ENCODE measurements at places on chromosomes 11 and 22.

- no peak for DNase-seq
Measured at GRCh38 chr11:121581607-121582006, 128.8 kb upstream of the SORL1-AS1 start.

DNA sequence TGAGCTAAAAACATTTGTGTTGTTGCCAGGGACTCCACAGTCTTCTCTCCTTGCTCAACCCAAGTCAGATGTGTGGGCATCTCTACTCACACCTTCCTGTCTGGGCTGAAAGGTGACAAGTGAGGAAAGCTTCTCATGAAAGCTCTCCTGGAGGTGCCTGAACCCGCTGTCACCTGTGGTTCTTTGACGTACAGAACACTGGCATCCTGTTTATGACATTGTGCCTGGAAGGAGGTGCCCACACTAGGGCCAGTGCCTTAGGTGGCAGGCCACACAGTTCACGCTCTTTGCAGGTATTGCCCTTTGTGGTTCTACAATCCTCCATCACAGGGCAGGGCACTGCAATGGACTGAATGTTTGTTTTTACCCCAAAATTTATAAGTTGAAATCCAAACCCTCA is 108.5 kb downstream of the CD44 start:
- no peak for DNase-seq

DNA sequence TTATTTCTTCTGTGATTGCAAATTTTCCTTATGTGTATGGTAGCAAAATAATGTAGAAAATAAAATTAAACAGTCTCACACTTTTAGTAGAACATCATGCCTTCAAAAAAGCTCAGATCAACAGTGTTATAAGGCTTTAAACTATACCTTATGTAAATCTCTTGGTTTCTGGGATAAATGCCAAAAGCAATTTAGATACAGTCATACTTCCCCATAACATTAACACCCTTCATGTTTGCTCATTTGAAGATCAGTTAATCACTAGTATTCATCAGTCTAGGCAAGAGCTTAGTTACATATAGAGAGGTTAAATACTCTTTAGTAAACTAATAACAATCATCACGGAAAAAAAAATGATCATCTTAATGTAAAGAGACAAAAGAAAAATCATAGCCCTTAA is 421.8 kb upstream of the ANO3 start:
- DNase-seq = no peak

GRCh38 chr22:25827415-25827814 is 85.4 kb downstream of the MYO18B start:
- DNase-seq = no peak

GRCh38 chr11:115284773-115285172 is 219.4 kb downstream of the CADM1 start:
- no peak for DNase-seq

DNA sequence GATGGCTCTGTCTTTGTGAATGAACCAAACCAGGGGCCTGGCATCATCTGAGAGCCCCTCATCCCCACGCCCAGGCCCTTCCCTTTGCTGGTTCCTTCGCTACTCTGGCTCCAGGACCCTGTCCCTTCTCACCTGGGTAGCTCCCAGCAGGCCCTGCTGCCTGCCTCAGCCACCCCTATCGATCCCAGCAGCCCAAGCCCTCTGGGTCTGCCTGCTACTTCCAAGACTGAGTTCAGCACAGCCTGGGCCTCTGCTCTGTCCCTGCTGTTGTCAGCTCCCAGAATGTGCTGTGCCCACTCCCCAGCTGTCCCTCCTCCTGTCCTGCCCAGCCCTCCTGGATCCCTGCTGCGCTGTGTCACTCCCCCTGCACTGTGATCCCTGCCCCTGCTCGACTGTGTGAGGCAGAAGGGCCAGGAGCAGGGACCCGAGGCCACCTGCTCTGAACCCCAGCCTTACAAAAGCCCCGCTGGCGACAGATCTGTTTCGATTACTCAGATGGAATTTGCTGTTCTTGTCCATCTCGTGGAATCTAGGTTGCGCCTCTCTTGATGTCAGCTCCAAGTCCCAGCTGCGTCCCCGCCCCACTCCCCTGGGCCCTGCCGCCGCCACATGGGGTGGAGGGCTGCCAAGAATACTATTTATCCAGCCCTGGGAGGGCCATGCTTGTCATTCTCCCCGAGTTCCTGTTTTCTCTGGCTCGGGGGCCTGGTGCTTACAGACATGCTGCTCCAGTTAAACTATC is 13.0 kb downstream of the MRPL21 start:
- no peak for DNase-seq

DNA sequence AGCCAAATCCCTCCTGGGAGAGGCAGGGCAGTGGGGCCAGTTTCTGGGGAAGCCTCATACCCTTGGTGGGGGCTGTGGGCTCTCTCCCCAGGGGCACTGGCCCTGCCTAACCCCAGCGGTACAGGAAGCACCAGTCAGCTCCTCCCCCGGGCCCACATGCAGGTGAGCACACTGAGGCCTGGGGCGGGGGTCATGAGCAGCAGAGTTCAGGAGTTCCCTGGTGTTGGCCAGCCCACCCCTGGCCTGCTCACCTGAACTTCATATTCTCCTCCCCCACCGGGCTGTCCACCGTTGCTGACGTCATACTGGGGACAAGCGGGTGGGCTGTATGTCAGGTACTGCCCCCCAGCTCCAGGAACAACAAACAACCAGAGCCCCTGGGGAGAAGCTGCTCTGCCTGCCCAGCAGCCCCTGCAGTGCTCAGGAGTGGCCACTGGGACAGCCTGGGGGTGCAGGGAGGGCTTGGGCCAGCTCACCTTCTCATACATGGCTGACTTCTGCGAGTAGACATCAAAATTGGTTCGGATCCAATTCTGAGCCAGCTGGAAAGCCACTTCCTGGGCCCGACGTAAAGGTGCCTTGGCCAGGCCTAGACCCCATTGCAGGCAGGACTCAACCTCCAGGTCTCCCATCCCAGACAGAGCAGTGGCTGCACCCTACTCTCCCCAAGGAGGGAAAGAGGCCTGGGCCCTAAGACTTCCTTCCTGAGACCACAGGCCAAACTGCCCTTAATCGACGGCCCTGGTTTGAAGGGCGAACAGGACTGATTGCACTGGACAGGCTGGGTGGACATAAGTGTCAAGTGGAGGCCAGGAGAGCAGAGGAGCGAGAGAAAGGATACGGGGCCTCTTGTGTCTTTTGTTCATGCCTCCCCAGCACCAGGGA is 20.8 kb downstream of the TREH start:
- DNase-seq = no peak

DNA sequence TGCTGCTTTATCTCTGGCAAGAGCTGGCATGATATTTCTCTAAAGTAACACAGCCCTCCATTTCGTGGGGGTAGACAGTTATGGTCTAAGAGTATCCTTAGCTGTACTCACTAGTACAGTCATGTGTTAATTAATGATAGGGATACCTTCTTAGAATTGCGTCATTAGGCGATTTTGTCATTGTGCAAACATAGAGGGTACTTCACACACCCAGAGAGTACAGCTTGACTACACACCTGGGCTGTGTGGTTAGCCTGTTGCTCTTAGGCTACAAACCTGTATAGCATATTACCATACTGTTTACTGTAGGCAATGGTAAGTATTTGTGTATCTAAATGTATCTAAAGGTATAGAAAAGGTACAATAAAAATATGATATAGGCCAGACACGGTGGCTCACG is 17.0 kb downstream of the XRCC6 start:
- DNase-seq = no peak

- DNase-seq = no peak
Measured at GRCh38 chr11:19525714-19526113, 186.9 kb upstream of the NAV2 start.

DNA sequence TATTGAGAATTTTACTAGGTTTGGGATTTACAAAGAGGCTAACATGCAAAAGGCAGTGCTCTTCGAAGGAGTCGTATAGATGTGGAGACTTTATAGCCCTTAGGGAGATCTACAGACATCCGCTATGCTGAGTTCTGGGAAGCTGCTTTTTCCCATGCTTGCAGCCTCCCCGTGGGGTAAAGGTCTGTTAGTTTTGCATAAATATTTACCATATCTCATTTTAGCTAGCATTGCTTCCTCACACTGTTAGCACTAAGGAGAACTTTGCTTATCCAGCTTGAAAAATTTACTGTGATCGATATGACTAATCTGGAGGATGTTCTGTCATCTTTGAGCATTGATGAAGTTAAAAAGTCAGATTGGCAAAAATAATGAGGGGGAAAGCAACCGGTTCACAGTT is 18.6 kb downstream of the ARHGEF12 start:
- DNase-seq = no peak

DNA sequence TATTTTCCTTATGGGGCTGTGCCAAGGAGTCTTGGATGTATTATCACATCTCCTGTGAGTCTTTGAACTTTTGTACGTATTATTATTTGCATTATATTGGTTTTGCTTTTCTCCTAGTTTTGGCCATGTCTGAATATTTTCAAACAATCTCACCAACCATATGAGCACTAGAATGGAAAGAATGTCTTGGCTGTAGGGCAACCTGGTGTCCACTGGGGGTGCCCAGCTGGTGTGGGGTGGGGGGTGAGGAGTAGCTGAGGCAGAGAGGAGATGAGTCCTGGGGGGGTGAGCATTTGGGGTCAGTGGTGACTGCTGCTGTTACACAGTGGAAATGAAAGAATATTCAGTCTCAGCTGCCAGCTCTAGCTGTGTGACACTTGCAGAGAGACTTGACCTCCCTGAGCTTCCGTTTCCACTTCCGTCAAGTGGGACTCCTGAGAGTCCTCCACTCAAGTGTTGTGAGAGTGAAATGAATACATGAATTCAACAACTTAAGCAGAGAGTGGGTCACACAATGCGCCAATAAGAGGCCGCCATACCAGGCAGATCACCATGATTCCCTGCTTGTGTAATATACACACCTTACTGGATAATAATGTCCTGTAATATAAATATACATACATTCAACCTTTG is 12.7 kb upstream of the PVALB start:
- no peak for DNase-seq

DNA sequence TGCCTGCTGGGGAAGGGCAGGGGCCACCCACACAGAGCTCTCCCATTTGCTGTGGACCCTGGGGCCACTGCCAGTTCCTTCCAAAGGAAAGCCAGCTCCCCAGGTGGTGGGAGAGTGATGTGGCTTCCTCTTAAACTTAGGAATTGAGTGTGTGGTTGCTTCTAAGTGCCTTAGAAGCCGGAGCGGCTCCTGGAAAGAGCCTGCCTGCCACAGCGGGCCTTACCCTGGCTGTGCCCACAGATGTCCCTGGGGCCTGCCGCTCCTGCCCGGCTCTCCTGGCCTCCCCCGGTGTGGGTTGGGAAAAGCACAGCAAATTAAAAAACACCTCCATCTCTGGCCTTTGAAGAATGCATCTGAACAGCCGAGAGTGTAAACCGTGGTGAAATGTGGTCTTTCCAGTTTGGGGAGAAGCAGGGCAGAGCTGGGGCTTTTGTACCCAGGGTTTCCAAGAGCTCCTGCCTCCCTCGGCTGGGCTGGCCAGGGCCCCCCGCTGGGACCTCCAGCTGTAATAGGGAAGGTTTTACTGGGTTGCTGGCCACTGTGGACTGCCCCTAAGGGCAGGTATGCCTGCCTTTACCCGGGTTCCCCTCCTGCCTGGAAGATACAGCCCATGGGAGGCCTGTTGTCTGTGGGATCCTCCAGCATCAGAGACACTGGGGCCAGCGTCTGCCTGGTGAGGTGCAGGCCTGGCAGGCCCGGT is 30.2 kb downstream of the LRP5 start:
- DNase-seq = no peak

- DNase-seq = no peak
Measured at GRCh38 chr22:49004484-49005399, 822.9 kb downstream of the BRD1 start.

DNA sequence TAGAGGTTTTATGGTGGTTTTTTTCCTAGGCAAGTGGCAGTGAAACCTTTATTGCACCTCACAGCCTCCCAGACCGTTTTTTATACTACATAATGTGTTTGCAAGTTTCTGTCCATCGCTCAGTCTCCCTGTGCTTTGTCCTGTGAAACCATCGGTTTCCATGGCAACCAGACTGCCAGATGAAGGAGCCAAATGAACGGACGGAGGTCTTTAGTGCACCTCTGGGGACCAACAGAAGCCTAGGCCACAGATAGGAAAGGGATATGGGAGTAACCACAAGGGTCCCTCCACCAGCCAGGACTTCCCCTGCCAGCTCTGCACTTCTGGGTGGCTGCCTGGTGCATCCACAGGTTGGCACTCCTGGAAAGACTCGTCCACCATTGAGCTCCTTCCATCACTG is 165.0 kb downstream of the CHST1 start:
- DNase-seq = no peak

DNA sequence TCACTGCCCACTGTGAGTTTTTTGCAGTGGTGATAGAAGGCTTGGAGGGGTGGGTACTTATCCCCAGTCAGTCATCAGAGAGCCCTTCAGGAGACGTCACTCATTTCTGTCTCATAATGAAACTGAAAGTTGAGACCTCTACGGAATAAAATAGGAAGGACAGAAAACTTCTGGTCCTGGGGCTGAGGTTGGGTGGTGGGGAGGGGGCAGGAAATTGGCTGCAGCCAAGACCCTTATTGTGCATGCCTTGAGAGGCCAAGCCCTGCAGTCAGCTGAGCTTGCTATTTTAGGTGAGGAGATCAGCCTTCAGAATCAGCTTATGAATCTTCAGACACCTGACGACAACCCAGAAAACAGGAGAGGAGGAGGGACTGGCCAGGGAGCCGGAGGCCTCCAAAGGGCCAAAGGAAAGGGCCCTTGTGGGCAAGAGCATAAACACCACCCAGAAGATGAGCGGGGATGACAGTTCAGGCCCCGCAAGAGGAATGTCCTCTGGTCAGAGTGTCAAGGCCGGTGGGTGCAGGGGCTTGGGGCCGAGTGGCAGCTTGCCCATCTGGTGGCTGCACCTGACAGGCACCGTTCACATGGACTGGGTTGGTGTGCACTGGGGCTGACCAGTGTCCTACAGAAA is 17.9 kb upstream of the ADA2 start:
- peak; percentile 77 for DNase-seq

DNA sequence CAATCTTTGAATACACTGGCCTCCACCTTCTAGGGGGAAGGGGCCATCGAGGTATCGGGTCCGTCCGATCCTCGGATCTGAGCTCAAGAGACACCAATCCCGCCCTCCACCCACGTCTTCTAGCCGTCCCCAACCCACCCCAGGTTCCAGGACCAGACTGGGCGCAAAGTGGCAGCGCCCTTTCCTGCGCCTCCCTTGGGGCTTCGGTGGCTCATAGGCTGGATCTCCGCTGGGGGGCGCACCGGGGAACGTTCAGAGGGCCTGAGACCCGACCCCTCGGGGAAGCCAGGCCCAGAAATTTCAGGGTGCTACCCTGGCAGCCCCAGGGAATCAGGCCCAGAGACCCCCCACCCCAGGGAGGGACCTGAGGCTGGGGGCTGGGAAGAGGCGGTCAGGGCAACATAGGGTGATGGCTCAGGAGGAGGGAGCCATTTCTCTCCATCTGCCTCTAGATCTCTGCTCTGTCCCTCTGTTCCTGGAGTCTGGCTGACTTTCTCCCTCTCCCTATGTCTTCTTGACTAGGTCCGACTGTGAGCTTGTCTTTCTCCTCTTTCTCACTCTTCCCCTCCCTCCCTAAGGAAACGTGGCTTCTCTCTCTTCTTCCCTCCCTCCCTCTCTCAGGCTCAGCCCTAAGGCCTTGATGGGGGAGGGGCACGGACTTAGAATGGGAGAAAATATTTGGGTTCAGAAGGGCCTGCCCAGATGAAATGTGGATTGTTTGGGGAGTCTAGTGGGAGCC is 1.1 kb downstream of the CREB3L1 start:
- DNase-seq = no peak

GRCh38 chr11:124835918-124836317 is 29.3 kb upstream of the ROBO3 start:
- DNase-seq = no peak

All from NAMALWA (cell line).